ENCODE measurements at places on chromosomes 7 and 10.

- DNase-seq: no peak
Measured at GRCh38 chr10:80203835-80204676, 1.3 kb downstream of the ANXA11 start.

- no peak for DNase-seq
Measured at GRCh38 chr10:15374156-15374555, 3.1 kb upstream of the FAM171A1 start.

GRCh38 chr7:79593866-79594301, 140.4 kb upstream of the MAGI2 start:
- DNase-seq: no peak

GRCh38 chr10:62732841-62733653, 71.5 kb upstream of the ADO start:
- no peak for DNase-seq

DNA sequence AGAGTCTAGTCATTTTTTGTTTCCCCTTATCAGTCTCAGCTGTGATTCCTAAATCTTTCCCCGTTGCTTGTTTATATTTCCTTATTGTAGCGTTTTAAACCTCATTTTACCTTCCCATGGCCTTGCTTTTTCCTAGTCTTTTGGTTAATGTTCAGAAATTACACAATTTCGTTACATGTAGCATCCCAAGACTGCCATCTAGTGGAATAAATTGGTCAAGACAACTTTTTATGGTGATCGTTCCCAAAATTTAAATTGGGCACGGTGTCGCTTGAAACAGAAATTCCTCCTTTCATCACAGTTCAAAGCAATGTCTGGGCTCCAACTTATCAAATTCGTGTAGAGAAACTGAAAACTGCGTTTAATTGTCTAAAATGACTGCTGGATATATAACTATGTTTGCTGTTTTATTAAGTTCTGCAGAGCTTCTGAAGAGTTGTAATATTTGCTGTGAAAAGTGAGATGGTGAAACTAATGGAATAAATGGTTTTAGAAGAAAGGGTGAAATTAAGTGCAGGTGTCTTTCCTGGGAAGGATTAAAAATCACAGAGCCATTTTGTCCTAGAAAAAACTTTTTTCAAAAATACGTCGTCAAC, 370.2 kb downstream of the PHF14 start:
- DNase-seq: no peak

- no peak for DNase-seq
Measured at GRCh38 chr10:118047157-118047719, 497 bp upstream of the RAB11FIP2 start.

- no peak for DNase-seq
Measured at GRCh38 chr10:76429368-76430060, 998.1 kb downstream of the LRMDA start.

DNA sequence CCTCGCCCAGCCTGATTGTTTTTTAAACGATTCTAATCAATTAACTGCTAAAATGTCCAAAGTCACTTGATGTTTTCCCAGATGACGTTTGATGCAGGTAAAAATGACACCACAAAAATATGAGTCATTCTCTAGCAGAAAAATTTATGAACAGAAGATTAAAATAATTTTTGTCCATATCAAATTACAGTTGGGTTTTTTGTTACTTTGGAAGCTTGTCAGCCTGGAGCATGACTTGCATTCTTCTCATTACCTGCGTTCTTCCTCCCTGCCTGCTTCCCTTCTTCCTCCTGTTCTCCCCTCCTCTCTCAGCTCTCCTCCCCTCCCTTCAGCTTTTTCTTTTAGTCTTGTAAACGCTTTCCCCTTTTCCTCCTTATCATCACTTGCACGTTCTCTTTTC, 18.7 kb downstream of the IL15RA start:
- no peak for DNase-seq

GRCh38 chr10:60044971-60045370, 138.6 kb upstream of the CCDC6 start:
- no peak for DNase-seq

DNA sequence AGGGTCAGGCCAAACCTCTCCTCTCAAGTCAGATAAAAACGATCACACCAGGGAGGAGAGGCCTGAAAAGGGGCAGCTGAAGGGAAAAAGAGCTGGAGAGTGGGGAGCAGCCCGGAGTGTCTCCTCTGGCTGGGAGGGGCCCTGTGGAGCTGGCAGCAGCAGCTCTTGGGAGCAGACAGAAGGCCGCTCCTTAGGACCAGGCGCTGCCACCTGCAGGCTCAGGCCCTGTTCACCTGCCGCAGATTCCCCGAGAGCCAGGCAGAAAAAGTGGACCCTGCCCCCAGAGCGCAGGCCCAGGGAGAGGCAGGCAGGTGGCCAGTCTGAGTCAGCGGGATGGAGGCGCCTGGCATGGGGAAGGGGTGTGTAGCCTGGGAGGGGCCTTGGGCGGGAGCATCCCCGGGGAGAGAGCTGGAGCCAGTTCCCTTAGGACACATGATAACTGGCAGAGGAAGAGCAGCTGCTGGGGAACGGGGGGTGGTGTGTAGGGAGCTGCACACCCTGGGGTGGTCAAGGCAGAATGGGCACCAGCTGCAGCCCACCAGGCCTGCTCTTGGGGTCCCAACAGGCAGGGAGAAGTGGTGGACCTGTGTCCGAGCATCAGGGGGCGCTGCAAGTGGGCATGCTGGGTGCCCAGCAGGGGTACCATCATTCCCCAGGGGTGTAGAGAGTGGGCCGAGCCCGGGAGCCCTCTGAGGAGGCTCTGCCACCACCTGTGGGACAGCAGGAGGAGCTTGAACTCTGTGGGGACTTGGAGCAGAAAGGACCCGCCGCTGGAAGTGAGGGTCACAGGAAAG, 177.2 kb upstream of the RHEB start:
- DNase-seq: no peak

DNA sequence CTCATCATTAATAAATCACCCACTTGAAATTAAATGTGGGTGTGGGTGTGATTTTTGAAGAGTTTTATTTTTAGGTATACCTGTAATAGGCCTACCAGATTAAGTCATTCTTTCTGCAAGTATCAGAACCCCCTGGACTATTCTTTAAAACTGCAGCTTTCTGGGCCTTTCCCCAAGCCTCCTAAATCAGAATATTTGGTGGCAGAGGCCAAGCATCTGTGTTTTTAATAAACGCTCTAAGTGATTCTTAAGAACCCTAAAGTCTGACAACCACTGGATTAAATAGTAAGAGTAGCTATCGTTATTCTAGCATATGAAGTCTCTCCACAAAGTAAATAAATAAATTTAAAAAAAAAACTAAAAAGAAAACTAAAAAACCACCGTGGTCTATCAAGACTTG, 703.0 kb upstream of the NRP1 start:
- no peak for DNase-seq

DNA sequence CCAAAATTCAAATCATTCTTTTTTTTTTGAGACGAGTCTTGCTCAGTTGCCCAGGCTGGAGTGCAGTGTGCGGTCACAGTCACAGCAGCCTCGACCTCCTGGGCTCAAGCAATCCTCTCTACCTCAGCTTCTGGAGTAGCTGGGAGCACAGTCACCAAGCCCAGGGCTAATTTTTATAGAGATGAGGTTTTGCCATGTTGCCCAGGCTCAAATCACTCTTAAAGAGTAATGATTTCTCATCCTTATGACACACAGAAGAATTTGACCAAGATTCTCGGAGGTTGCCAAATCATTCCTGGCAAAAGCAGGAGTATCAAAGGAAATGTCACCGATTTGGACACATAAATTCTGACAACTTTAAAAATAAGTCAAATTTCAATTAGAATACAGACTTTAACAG, 39.1 kb downstream of the SIRT1 start:
- peak; percentile 68 for DNase-seq

GRCh38 chr7:42233695-42234331, 3.2 kb downstream of the GLI3 start:
- DNase-seq: no peak

DNA sequence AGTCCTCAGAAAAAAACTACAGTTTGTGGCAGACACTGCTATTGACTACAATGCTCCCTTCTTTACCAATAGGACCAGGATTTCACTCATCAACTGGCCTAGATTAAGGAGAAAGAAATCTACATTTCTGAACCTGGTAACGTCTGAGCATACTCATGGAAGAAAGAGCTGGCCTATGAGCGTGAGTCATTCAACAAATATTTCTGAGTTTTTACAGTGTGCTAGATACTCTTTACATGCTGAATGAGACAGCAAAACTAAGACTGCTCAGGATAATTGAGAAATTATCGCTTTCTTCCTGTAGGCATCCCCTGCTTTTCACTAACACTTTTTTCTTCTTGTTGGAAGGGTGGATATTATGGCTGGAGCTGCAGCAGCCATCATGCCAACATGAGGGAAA, 609.7 kb downstream of the TNS3 start:
- peak; percentile 46 for DNase-seq

DNA sequence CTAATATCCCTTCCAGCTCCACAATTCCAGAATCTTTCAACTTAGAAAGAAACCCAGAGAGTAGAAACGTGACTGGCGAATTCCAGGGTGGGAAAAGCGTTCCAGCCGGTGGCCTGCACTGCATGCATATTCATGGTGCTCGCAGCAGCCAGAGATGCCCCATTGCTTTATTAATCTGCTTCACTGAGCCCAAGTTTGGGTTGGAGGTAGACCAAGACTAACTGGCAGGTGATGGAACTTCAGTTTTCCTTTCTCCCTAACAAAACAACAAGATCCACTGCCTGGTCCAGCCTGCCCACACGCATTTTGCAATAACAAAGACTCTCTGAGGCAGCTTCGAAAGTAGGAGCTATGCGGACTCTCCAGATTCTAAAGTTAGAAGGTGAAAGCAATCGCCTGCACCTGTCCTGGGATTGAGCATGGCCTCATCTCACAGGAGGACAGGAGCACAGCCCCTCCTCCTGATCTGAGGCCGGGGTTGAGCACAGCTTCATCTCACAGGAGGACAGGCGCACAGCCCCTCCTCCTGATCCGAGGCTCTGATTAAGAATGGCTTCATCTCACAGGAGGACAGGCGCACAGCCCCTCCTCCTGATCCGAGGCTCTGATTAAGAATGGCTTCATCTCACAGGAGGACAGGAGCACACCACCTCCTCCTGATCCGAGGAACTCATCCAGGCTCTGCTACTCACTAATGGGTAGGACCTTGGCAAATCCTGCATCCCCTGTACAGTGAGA, 127.8 kb upstream of the LANCL2 start:
- DNase-seq: no peak

GRCh38 chr10:27687326-27687725, 58.3 kb downstream of the MKX start:
- DNase-seq: no peak

GRCh38 chr10:48838834-48839233, 100.8 kb downstream of the LRRC18 start:
- DNase-seq: no peak

- no peak for DNase-seq
Measured at GRCh38 chr7:25789701-25790640, 362.0 kb upstream of the NFE2L3 start.

- no peak for DNase-seq
Measured at GRCh38 chr7:69847921-69848612, 249.8 kb downstream of the AUTS2 start.

DNA sequence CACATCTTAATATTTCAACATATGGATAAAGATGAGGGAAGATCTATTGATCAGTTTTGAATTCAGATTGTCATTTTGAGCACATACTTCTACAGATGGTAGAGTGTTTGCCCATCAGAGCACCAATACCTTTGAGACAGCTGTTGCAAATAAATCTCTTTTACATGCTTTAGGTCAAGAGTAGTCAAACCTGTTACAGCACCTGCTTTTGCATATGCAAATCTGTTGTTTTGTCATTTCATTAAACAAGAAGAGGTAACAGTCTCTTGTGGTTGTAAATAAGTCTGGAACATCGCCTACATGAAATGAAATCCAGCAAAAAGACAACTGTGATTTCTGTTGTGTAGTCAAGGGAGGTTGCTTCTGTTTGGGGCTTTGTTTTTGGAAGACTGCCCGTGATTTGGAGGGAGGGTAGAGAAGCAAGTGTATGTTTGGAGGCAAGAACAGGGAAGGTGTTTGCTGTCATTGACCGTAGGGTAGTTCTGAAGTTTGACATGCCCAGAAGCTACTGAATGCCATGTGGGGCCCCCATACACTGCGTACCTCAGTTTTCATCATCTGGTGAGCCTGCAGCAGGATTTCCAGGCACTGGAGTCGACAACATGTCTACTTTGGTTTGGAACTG, 233.6 kb upstream of the PPP1R3A start:
- DNase-seq: no peak

DNA sequence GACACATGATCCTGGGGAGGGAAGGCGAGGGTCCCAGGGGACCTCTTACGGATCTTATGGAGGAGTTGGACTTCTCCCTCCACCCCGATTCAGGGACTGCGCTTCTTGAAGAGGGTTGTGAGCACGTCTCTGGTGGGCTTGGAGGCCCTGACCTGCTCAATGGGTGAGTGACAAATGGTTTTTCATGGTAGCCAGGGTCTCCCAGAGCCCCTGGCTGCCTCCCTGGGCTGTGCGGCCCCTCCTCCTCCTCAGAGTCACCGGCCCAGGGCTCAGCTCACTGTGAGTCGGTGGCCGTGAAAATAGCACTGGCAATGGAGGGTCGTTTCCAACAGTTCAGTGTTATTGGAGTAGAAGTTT, 26.6 kb downstream of the INPP5A start:
- DNase-seq: no peak

- no peak for DNase-seq
Measured at GRCh38 chr7:130994378-130995115, 260.5 kb upstream of the KLF14 start.

- DNase-seq: no peak
Measured at GRCh38 chr7:143884969-143885559, 16.9 kb downstream of the TCAF1 start.

DNA sequence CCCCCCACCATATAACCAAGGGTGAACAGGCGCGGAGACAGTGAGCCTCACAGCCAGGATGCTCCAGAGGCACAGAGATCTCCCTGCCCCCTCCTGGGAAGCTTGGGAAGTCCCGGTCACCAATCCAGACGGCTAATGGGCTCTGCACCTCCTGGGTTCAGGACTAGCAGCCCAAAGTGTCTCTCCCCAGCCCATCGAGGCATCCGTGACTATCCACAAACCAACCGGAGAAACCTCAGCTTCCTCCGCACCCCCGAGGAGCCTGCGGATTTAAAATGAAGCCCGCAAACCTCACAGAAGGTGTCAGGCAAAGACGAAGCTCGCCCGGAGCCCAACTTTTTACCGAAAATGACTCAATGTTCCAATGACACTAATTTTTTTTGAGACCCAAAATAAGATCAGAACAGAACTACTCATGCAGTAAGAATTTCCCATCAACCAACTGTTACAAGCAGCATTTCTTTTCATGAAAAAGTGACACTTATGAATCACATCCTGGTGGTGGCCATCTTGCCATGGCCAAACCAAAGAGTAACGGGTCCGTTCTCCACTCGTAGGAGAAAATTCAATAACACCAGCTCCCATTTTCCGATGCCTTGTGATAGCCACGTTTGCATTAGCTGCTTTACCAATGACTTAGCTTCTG, 6.0 kb downstream of the PDGFA start:
- no peak for DNase-seq

GRCh38 chr7:155278921-155279320, 18.8 kb upstream of the INSIG1 start:
- DNase-seq: no peak

GRCh38 chr7:776992-777727, 50.1 kb upstream of the PRKAR1B start:
- DNase-seq: no peak
